GM12891 (cell line): ENCODE measurements at places on chromosomes 4 and X.

GRCh38 chr4:100289946-100290345, 99.7 kb upstream of the DDIT4L start:
- DNase-seq, result no peak

DNA sequence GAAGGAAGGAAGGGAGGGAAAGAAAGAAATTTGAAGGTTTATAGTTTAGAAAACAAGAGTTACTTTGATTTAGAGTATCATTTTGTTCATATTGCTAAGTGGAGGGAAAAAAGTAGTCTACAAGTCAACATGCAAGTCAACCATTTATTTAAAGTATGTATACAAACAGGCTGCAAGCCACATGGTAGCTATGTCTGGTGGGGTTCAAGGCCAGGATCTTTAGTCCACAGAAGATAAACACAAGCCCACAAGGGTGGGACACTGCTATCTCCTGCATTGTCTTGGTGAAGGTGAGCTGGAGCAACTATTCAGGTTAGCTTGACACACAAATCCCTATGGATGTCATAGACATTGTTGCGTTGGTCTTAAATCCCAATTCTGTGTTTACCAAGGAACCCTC, 71.4 kb downstream of the ABCG2 start:
- no peak for DNase-seq

- no peak for DNase-seq
These were observed 19.0 kb downstream of the HCCS start for GRCh38 chrX:11130136-11130535.

- no peak for DNase-seq
These were observed 95.6 kb downstream of the SORCS2 start for GRCh38 chr4:7287918-7288280.

GRCh38 chrX:33379839-33380238, 168.5 kb upstream of the DMD start:
- DNase-seq, result no peak

DNA sequence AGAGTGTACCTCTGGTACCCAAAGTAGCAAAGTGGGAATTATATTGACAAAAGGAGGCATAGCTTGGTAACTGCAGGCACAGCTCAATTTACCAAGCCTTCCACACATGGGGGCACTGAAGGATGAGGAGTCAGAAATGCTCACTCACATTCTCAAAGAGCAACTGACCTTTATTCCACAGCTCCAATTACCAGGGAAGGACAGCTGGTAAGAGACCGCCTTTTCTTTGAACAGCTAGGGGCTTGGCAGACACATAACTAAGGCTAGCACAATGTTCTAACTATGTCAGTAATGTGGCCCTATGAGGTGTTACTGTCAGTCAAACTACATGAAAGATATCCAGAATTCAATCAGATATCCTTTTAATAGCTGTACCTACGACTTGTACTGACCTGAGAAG, 20.5 kb upstream of the STS start:
- DNase-seq, result no peak

- no peak for DNase-seq
These were observed 118.5 kb downstream of the RBM47 start for GRCh38 chr4:40511036-40511614.

- DNase-seq, result no peak
These were observed 1.6 kb upstream of the GSX2 start for GRCh38 chr4:54098375-54098774.

- no peak for DNase-seq
These were observed 98.3 kb downstream of the DCLK2 start for GRCh38 chr4:150176547-150176946.

GRCh38 chr4:113872426-113873260, 106.8 kb downstream of the ARSJ start:
- no peak for DNase-seq

- peak; percentile 11 for DNase-seq
These were observed 679.9 kb downstream of the RPA4 start for GRCh38 chrX:97563531-97564133.

DNA sequence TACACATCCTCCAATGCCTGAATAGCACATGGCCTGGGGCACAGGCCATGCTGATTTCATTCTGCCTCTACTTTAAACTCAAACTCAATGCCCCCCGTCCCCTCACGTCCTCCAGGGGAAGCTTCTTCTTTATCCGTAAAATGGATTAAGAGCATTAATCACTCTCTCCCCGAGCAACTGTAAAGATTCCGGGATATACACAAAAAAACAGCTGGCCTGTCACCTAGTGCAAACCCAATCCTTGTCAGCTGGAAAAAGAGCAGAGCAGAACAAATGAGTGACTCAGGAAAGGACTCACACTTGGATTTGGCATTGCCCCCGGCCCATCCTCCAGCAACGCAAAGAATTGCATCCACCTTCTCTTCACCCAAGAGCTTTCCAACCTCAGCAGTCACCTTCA, 7.8 kb downstream of the QDPR start:
- DNase-seq, result no peak

DNA sequence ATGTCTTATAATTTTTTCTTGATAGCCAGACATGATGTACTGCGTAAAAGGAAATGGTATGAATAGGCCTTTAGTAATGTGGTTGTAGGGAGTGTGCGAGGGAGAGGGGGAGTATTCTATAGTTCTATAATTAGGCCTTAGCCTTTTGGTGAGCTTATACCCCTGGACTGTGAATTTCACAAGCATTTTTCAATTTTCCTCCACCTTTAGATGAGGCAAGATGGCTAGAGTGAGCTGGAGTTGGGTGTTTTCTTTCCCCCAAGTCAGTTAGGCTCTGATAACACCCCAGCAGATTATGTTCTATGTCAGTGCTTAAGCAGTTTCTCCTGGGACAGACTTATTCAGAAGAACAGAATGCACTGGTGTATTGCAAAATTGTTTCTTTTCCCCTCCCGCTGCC, 210.2 kb upstream of the NPY2R start:
- no peak for DNase-seq

DNA sequence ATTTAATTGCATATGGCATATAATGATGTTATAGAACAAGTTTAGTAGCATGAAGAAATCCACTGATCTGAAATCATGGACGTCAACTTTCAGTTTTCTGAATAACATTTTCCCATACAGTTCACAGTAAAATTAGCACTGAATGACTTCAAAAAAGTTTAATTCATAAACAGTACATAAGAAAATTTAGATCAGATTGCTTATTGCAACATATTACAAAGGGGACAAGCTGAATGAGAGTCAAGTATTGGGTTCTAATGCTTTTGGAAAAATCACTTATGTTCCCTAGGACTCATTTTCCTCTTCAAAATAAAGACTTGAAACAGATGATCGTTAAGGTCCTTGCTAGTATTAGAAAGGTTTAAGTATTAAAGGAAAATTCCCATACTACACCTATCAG, 898.3 kb upstream of the INTU start:
- no peak for DNase-seq

DNA sequence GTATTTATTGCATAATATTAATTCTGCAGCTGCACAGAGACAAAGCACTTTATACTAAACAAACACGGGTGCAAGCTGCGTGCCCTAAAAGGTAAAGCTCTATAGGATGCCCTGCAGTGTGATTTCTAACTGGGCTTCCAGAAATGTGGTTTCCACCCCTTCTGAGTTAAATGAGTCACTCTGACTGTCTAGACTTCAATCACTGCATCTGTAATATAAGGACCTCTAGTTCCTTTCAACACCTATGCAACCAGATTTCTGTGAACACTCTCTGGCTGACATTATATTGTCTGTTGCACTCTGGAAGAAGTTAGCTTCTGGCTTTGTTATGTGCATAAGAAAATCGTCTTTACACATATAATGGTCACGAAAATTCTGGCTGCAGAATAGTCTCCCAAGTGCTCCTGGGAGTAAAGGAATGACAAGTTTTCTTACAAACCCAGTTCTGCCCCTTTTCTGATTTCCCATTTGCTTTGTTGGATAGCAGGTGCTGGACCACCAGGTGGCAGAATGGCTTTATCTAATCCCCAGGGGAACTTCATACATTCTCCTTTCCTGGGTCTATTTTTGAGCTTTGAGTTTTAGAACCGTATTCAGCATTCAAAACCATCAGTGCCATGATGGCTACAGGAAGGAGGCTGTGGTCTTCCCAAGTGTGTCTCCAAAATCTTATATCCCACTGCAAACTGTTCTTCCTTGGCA, 842.2 kb downstream of the STIM2 start:
- DNase-seq, result no peak

DNA sequence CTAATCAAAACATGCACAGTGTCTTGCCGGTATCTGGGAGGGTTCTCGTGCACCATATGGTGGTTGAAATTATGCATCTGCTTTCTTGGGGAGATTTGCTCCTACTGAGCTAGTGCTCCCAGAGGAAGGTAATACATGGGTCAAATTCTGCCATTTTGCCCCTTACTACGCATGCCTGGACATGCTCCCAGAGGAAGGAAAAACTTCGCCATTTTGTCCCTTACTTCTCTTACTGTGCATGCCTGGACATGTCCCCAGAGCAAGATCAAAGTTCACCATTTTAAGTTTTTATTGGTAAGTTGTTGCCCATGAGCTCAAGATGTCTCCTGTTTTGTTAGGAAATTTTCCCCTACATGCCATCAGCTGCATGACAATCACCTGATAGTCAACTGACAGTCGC, 252.1 kb upstream of the KLHL4 start:
- no peak for DNase-seq

- no peak for DNase-seq
These were observed 11.8 kb upstream of the DCUN1D4 start for GRCh38 chr4:51831133-51831532.

- no peak for DNase-seq
These were observed 695 bp upstream of the PIGA start for GRCh38 chrX:15336023-15336413.

- DNase-seq, result no peak
These were observed 983.7 kb downstream of the STIM2 start for GRCh38 chr4:27844376-27844775.

DNA sequence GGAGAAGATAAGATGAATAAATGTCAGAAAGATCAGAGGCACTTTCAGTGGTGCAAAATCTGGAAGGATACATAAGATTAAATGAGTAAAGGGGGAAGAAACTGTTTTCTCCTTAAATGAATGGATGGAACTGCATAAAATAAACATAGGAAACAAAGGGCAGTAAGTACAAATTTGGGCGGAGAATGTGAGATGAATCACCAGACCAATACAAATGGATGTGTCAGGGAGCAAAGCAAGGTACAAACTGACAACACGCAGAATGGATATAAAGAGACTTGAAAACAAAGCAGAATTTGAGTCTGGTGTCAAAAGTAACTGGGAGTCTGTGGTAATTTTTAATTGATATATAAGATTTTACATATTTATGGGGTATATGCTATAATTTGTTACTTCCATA, 175.3 kb upstream of the PCDH18 start:
- DNase-seq, result no peak

GRCh38 chr4:32748498-32748897, 2028.3 kb downstream of the PCDH7 start:
- no peak for DNase-seq

DNA sequence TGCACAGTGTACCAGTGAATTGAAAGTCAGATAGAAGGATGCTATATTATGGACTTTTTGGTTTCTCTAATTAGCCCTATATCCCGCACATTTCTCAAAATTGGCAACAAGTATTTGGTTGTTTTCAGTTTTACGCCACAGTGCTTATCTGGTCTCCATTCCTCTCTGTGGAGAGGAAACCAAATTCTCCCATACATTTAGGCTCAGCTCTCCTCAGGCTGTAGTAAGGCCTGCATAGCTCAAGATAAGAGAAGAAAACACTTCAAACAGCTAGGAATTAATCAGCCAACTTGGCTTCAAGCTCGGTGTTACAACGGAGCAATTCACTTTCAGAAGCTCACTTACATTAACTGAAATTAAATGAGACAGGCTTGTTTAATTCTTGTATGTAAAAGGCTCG, 263.2 kb downstream of the PDHA2 start:
- DNase-seq, result no peak

DNA sequence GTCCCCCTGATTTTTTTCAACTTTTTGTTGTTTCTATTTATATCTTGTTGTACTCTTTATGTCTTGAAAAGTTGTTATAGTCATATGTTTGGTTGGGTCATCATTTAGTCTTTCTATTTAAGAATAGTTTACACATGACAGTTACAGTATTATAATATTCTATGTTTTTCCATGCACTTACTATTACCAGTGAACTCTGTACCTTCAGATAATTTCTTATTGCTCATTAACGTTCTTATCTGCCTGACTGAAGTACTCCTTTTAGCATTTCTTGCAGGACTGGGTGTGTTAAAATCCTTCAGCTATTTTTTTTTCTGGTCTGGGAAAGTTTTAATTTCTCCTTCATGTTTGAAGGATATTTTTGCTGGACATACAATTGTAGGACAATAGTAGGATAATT, 157.7 kb upstream of the DIPK2B start:
- no peak for DNase-seq

DNA sequence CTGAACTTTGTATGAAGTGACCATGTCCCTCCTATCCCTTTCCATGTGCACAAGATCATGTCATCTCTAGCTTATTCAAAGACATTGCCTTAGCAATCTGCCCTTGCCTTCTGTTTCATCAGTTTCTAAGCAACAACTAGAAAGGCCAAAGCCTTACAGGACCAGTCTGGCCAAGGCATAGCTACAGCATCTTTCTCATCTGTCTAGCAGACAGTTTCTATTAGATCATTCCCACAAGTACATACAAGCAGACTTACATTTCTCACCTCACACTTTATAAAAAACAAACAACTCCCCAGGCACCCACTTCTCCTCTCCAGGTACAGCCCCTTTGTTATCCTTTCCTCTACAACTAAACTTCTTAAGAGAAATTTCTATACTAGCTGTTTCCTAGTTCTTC, 188.7 kb upstream of the AADAT start:
- DNase-seq, result no peak

DNA sequence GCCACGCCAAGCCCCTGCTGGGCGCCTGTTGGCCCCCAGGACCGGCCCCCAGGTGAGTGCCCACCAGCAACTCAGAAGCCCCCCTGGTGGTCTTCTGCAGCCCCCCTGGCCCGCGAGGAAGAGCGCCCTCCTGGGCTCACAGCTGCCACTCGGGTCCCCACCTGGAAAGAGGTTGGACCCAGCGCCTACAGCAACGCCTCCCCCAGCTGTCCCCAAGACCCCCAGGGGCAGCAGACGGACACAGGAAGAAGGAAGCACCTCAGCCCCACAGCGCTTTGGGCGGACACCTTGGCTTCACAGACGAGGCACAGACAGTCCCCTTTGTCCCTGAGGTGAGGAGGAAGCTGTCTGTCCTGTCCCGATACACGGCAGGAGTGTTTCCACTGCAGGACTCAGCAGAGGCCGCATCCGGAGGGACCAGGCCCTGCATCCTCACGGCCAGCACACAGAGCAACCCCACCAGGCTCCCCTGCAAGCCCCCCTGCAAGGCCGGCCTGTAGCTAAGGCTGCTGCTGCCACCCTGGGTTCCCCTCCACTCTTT, 115.6 kb upstream of the NKX1-1 start:
- no peak for DNase-seq

DNA sequence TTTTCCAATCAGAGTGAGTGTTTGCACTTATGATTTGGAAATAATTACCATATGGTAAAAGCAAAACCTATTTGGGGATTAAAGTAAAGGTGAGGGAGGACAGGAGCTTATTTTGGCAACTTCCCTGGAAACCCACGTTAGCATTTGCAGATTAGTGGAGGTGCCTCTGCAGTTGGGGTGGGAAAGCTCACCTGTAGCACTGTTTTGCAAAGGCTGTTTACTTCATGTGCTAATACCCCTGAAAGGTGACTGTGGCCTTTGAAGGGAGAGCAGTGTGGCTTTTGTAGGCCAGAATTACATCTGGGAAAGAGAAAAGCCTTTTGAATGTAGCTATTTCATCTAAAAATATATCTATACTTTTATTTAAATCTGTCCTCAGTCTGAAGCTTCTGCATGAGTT, 9.4 kb downstream of the SUPT20HL1 start:
- DNase-seq, result no peak
